ENCODE measurements at places on chromosomes 6 and 20.

GRCh38 chr20:32189691-32190615 lies 17.6 kb downstream of the PLAGL2 start:
- peak; percentile 77 for DNase-seq

DNA sequence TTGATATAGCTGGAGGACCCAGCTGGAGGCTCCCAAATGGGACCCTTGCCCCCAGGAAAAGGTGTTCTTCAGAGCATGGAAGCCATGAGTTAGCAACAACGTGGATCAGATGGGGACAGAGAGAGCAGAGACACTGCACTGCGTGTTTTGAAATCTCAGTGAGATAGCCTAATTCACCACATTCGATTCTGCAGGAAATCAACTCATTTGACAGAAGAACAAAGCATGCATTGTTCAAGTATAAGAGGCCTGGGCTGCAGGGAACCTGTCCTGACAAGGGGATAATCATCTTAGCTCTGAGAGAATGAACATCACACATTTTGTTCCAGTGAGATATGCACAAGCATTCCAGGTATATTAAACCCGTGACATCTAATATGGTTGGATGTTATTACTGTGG lies 450.2 kb downstream of the CDH26 start:
- no peak for DNase-seq

- no peak for DNase-seq
These were observed 2.1 kb upstream of the SPDEF start for GRCh38 chr6:34558172-34558714.

DNA sequence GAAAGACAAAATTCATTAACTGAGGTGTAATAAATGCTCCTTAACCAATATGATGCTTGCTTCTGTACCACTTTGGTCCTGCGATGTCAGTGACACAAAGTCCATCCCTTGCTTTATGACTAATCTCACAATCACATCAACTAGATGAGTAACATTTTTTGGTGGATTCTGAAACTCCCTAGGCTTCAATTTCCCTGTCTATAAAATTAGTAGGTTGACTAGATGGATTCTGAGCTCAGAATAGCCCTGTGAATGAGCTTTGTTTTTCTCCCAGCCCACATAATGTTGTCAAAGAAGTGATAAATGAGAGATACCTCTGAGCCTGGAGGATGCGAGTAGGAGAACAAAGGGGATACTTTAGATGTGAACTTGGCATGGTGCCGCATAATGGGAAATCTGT lies 9.1 kb downstream of the TXLNB start:
- no peak for DNase-seq

- DNase-seq, result no peak
These were observed 6.0 kb downstream of the COL12A1 start for GRCh38 chr6:75199889-75200288.

DNA sequence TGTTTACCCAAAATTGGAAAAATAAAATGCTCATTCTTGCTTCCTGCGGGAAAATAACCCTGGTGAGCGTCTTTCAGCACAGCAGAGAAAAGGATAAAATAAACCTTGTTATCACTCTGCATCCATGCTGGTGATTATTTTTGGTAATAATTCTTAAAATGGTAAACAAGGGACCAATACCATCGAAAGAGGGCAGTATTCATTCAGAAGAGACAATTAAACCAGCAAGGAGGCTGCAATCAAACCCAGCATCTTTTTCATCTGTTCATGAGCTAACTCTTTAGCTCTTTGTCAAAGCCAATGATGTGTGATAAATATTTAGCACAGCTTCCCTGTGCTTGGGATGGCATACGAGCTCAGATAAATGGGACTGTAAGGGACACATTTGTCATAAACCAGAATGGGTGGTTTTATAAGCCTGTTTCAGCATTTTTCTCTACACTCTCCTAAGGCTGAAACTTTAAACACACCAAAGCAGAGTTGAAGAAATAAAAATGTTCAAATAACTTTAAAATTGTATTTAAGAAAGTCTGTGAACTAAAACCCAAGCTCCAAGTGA lies 34.4 kb downstream of the CDH26 start:
- no peak for DNase-seq

GRCh38 chr6:43284991-43285781 lies 12.9 kb upstream of the SLC22A7 start:
- no peak for DNase-seq

- DNase-seq, result no peak
These were observed 24.9 kb upstream of the VEGFA start for GRCh38 chr6:43744931-43745727.

DNA sequence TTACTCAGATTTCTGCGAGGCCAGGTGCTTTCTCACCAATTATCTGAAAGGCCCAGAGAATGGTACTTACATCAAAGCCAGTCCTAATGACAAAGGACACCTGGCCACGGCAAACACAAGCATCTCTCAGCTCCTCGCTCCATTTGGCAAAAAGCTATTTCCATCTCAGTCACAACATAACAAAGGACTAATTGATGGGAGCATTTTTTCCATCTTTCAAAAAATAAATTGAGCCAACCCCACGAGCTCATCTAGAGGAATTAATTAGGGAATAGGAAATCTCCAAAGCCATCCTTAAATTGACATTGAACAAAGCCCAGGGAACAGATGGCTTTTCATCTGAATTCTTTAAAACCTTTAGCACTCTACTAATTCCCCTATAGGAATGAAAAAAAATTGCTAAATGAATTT lies 236.7 kb downstream of the HAO1 start:
- no peak for DNase-seq

DNA sequence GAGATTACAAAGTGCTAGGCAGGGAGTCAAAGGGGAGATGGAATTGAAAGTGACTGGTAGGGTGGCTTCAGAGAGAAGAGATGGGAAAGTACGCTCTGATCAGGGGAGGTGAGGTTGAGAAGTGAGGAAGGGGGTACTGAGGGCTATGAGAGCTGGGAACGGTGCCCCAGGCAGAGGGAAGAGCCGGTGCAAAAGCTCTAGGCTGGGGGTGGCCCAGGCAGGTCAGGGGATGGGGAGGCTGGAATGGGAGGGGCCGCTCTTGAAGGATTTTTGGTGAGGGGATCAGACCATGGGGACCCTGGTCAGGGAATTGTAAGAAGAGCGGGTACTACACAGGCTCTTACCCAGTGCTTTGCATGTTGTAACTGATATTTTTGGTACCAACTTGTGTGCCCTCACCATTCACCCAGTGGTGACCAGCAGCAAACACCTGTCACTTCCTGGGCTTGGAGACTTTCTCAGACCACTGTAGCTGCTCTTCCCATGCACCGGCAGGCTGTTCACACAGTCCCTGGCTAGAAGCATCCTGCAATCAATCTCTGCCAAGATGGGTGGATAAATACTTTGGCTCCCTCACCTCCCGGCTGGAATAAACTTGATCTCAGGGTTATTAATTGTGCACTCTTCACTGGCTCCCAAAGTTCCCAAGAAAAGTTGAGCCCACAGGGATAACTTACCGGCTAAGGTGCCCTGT lies 24.0 kb downstream of the PCK1 start:
- no peak for DNase-seq

- DNase-seq, result no peak
These were observed 38.7 kb upstream of the CST5 start for GRCh38 chr20:23918101-23918862.

DNA sequence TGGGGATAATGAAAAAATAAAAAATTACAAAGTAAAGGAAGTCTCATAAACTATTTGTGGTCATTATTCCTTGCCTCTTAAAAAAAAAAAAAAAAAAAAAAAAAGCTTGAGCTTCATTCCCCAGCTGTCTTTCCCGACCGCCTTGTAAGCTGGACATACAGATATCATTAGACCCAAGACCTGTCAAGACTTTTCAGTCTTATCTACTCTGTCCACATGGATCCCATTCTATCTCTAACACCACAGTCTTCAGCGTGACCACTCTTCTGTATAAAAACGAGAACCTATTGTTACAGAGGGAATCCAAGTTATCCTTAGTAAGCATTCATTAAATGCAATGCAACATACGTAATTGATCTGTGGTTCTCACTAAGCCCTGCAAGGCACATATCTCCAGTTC lies 423.5 kb downstream of the MEI4 start:
- no peak for DNase-seq

DNA sequence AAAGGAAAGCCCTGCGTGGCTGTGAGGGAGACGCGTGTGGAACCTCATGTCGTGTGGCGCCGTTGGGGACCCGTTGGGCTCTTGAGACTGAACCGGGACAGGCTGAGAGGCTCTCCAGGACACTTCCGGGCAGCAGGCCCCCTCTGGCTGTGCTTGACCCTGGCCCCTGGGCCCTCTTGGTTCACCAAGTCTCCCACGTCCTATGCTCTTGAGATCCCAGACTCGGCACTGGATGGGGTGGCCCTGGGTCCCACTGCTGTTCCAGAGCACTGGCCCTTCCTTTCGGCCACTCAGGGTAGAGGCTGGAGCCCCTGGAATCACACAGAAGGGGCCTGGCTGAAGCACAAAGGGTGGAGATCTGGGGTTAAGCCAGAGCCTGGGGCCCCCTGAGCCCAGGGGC lies 30.4 kb downstream of the NTSR1 start:
- no peak for DNase-seq

- DNase-seq, result no peak
These were observed 2.4 kb upstream of the TBCC start for GRCh38 chr6:42748203-42748898.

DNA sequence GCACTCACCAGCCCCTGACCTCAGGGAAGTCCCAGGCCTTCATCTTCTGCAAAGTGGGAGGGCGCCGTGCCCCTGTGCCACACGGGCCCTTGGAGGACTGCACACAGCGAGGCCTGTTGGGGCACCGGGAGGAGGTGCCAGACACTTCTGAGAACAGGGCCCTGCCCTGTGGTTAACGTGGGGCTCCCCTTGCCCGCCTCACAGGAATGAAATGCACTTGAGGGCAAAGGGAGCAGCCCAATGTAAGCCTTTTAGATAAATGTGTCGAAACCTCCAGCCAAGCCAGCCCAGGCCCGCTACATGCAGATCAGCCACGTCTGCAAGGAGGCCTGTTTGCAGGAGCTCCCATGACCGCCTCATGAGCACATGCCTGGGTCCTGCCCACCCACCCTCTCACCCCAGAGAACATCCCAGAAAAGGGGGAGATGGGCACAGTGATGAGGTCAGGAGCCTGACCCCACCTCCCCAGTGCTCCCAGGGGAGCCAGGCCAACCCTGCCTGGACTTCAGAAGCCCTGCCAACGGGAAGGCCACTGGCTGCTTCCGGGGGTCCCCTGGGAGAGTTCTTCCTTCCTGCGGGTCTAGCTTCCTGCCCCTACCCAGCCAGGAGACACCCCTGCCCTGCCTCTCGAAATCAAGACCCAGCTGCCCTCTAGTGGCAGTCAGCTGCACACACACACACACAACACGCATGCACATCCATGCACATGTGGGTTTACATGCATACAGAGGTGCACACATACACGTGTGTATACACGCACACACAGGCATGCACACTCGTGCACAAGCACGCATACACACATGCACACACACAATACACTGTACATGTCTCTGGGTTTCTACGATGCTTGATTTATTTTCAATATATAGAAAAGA lies 178.7 kb downstream of the TAF4 start:
- peak; percentile 63 for DNase-seq

GRCh38 chr6:79687759-79688158 lies 56.6 kb downstream of the SH3BGRL2 start:
- DNase-seq, result no peak

DNA sequence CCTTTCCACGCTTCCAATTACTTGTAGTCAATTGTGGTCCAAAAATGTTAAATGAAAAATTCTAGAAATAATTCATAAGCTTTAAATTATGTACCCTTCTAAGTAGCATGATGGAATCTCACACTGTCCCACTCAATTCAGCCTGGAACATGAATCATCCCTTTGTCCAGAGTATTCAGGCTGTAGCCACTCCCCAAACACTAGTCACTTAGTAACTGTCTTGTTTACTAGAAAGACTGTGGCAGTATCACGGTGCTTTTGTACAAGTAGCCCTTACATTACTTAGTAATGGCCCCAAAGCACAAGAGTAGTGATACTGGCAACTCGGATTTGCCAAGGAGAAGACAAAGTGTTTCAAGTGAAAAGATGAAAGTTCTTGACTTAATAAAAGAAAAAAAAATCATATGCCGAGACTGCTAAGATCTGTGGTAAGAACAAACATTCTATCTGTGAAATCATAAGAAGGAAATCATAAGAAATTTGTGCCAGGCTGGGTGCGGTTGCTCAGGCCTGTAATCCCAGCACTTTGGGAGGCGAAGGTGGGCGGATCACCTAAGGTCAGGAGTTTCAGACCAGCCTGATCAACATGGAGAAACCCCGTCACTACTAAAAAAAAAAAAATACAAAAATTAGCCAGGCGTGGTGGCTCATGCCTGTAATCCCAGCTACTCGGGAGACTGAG lies 168.5 kb upstream of the SIM1 start:
- DNase-seq, result no peak

DNA sequence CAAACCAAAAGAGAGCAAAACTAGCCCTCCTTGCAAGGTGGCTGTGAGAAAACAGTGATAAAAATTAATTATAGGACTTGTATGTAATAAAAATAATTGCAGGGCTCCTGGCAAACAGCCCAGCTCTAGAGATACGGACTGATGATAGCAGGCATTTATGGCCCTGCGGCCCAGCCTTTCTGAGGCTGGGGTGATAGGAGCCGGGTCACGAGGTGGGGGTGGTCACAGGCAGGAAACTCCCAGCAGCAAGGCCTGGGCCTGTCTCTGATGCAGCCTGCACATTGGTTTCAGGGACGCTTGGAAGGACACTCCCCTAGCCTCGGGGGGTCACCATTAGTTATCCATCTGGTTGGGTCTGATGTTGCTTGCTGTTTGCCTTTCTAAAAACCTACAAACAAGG lies 18.7 kb upstream of the TTPAL start:
- DNase-seq, result no peak

GRCh38 chr20:55880361-55880760 lies 125.0 kb downstream of the CBLN4 start:
- DNase-seq, result no peak

DNA sequence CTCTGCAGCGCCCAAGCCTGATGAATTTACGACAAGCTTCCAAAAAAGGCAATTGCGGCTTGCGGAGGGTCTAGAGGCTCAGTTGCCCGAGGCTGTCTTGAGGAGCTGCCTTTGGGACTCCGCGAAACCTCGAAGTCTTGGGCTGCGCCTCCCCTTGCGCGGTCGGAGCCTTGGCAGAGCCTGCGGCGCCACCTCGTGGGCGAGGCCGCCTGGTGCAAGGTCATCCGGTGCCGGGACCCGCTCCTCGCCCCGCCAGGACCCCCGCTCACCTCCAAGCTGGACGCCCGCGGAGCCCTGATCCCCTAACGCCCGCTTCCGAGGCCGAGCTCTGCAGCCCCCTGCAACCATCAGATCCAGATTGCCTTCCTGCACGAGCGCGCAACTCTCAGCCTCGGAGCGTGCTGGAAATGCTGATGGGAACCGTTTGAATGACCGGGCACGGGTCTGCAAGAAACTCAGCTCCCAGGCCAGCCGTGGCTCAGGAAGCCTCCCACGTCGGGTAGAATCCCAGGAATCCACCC lies 14.9 kb upstream of the FAM210B start:
- DNase-seq, result peak; percentile 79

DNA sequence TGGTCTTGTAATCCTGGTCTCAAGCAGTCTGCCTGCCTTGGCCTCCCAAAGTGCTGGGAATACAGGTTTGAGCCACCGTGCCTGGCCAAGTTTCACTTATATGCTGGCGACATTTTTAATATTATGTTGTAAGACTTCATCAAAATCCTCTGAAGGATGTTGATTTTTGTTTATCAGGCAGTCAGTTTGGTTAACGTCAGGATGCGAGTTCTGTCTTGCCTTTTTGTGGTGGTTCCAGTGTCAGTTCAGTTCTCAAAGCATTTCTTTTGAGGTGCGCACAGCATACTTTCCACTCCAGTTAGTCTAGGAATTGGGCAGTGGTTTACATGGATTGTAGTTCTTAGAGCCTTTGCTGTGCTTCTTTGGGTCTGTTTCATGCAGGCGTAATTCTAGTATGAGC lies 24.9 kb downstream of the SCAF8 start:
- no peak for DNase-seq

All from neural crest cell (in vitro differentiated cells).